ENCODE measurements at places on chromosomes 12 and 14.

DNA sequence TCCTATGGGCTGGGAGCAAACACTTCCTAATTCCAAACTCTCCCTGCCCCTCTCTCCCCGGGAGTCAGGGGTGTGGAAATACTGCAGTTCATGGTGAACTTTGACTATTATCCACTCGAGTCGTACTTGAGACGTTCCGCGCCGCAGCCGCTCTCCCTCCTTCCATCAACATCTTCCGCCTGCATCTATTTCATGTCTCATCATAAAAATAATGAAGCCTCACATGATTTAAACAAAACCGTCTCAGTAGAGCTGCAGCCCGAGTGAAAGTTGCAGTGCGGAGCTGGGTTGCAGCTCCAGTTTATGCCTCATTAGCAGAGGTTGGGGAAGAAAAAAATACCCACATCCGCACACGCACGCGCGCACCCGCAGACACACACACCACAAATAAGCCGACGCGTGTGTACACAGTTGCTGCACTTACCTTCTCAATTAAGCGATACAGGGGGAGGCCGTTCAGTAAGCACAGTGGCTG, 283 bp downstream of the LMO3 start:
- DNase-seq, result no peak

DNA sequence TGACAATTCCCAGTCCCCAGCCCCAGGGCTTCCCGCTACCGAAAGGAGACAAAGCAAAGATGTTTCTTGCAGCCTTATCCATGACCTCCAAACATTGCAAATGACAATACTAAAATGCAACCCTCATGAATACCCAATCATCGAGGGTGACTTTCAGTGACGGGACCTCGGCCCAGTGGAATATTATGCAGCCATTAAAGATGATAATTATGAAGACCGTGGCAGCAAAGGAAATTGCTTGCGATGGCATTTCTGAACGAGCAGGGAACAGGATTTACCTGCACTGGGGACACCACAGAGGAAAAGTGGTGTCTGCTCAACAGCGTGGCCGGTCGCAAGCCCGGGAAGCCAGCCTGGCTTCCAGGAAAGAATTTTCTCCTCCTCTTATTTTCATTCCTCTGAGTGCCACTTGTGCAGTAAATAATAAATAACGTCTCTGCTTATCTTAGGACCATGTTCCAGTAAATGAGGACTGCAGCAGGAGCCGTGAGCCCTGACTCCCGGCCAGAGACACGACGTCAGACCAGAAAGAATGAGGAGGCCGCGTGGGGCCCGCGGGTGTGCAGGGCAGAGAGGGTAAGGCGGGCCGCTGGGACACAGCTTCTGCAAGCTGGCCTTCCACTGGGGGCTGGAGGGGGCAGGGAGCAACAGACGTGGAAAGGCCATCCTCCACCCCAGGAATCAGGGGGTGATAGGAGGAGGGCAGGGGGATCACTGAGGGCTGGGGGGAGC, 6.6 kb downstream of the C14orf180 start:
- DNase-seq, result no peak

- DNase-seq, result no peak
These were observed 7.4 kb downstream of the WNT1 start for GRCh38 chr12:48985475-48985897.

GRCh38 chr14:72754949-72755348, 139.0 kb downstream of the DPF3 start:
- no peak for DNase-seq

DNA sequence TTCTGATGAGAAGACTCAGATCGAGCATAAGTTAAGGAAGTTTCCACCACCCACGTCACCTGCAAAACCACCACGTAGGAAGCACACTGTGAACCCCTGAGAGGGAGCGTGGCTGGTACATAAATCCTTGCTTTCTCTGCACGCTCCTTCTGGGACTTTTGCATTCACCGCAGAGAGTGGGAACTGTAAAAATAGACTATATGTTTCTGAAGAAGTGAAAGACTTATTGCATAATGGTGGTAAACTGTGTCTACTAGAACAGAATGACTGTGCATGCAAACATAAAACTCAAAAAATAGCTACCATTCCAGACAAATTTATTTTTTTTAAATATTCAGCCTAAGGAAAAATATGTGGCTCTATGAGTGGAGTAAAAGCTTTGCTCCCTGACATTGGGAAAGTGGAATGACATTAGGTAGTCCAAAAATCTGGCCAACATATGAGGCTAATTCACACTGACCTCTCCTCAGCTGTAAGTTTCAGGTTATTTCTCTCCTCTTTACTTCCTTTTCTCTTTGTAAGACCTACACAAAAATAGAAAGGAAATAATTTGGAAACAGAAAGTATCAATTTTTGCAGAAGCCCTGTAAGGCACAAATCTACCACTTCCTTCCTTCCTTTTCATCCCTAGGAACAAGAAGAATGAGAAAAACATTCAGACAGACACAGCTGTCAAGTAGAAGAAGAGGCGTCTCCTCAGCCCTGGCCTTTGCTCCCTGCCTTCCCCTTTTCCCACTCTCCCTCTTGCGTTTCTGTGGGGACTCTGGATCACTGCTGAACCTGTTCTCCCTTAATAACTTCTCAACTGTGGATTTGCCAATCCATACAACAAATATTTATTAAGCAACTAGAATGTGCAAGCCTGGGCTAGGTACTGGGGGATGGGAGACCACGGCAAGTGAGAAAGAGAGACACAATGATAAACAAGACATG, 264.3 kb upstream of the FOXN3 start:
- no peak for DNase-seq

- DNase-seq, result no peak
These were observed 121.1 kb downstream of the PRMT8 start for GRCh38 chr12:3611860-3612703.

- DNase-seq, result no peak
These were observed 1.4 kb downstream of the EPS8 start for GRCh38 chr12:15787778-15788177.

DNA sequence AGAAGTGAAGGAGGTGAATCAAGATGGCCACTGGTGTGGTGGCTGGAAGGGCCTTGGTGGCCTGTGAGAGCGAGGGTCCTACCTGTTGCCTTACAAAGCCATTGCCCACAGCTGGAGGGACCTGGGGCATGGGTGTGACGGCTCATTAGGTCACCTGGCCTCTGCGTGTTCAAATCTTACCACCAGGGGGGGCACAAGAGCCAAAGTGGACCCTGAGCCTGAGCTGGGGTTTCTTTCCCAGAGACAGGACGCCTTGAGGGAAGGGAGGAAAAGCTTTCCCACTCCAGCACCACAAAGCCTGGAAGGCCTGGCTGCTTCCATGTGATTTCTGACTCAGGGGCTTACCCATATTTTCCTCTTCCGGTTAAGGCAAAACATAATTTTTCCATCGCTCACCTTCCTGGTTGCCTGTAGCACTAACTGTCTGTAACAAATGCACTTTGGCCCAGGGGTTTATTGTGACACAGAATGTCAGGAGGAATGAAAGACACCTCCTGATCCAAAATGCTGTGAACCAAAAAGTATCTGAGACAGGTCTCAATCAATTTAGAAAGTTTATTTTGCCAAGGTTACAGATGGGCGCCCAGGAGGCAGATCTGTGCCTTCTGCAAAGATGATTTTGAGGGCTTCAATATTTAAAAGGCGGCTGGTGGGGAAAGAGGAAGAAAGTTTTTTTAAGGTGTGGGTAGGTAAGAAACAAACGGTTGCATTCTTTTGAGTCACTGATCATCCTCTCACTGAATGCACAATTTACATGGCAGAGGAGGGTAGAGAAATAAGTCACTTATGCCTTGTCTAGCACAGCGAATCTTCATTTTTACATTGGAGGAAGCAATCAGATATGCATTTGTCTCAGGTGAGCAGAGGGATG, 4.3 kb upstream of the CD9 start:
- peak; percentile 88 for DNase-seq

DNA sequence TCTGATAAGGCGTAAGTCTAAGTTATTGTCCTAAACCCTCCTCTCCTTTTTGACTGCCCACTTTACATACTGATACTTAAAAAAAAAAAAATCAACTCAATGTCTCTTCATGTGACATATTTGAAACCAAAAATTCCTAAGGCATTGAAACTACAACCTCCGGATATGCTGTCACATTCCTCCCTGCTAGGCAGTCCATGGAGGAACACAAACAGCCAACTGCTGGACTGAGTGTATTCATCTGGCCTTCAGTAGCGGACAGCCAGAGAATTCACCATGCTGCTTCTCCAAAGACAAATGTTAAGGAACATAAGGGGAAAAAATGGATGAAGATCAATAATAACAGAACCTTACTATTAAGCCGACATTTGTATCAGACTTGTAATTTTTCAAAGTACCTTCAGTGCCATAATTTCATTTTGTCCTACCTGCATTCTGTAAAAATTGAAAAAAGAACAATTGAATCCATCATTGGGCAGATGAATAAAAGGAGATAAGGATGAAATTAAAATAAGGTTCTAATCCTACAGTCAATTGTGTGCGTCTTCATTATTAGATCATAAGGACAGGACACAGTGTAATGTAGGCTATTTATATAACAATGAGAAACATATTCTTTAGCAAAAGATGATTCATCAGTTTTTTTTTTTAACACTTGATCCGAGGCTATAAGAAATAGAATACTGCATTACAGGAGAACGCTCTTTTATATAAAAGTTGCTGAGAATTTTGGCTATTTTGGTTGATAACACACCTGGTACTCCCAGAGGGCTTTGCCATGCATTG, 12.2 kb downstream of the RERG start:
- DNase-seq, result no peak

DNA sequence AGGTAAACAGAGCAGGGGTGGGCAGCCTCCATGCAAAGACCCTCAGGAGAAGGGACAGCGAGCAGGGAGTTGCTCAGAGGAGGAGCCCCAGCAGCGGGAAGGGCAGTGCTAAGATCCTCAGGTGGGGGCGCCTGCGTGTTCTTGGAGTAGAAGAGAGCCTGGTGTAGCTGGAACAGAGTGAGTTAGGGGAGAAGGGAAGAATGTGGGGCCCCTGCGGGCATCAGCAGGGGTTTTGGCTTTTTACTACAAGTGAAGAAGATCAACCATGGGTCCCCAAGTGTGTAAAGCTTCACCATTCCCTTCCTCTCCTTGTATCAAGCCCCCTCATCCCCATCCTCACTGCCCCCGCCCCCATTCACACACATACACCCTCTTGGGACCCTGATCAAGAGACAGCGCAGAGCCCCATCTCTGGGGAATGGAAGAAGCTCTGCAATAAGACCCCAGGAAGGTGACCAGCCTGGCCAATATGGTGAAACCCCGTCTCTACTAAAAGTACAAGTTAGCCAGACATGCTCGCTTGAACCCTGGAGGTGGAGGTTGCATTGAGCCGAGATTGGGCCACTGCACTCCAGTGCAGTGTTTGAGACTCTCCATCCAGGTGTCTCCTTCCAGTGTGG, 10.2 kb upstream of the TMEM119 start:
- DNase-seq, result no peak

- no peak for DNase-seq
These were observed 21.7 kb upstream of the LRTM2 start for GRCh38 chr12:1798641-1799020.

DNA sequence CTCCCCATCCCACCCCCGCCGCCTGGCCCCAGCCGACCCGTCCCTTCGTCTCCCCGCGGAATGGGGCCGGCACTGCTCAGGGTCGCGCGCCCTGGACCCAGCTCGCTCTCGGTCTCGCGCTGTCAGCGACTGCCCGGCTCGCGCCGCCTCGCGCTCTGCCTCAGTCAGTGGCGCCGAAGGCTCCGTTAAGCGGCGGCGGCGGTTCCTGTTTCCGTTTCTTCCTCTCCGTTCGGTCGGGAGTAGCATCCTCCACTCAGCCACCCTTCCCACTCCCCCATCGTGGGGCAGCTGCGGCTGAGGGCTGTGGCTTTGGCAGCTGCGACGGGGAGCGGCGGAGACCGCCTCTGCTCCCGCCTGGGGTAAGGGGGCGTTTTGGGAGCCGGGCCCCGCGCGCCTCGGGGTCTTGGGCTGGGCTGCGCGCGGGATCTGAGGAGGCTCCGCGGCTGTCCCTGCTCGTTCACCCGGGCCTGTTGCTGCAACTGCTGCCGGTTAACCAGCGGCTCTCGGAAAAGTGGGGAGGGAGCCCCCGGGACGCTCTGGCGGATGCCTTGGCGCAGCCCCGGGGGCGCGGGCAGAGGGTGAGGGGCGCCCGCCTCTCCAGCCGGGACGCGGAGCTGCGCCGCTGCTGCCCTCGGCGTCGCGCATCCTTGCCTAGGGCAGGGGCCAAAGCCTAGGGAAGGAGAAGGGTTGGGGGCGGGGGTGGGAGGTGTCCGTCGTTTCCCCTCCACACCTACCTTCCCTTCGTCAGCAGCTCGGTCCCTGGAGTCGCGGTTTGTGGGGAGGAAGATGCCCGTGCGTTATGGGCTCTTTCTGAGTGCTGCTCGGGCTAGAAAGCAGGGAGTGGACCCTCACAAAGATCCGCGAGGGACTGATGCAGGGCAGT, 567 bp downstream of the FUT8 start:
- no peak for DNase-seq

DNA sequence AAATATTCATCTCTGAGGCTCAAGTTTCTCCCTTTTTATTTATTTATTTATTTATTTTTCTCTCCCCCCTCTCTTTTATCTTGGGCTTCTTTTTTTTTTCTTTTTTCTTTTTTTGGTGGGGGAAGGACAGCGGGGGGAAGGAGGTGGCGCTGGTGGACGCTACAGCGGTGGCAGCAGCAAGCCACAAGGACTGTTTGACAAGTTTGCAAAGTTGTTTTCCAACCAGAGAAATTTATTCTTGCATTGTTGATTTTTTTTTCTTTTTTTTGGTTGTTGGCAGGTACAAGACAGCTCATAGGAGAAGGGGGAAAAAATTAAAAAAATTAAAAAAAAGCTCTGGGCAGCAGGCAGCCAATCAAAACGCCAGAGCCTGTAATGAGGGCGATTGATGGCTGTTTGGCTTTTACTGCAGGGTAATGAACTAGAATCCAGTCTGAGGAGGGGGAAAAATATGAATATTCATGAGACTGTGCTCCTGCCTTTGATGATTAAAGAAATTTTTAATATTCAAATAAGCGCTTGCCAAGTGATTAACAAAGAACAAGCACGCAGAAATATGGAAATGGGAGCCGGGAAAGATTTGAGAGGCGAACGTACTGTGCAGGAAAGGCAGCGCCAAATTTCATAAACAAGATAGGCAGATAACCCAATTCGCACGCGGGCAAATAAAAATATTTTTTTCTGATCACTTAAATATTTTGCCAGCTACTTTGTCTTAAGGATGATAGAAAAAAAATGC, 36.2 kb downstream of the BCL11B start:
- no peak for DNase-seq

GRCh38 chr14:61290701-61291100, 9.6 kb upstream of the TMEM30B start:
- no peak for DNase-seq

GRCh38 chr12:11482955-11483354, 87.6 kb upstream of the PRB2 start:
- DNase-seq, result peak; percentile 67

GRCh38 chr14:95508377-95508776, 8.1 kb downstream of the SYNE3 start:
- no peak for DNase-seq

- DNase-seq, result no peak
These were observed 47.6 kb upstream of the OVCH1 start for GRCh38 chr12:29545102-29545467.

DNA sequence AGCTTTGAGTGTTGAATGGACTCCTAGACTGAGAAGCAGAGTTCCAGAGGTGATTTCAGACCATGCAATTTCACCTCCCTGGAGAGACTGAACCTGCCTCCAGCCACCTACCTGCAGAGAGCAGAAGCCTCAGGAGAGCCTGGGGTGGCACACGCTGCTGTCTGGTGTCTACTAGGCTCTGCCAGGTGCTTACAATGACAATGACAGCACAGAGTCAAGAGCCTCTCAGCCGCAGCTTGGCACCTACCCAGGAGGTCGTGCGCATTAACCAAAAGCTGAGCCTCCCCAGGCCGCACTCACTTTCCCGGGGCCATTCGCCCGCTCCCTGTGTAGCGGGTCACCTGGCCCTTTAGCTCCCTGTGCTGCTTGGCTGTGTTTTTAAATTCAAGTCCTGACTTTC, 63.2 kb downstream of the TESC start:
- DNase-seq, result no peak

Data from glomerular endothelial cell (primary cell).